WERI-Rb-1 (cell line): ENCODE measurements at places on chromosomes 6 and 20.

DNA sequence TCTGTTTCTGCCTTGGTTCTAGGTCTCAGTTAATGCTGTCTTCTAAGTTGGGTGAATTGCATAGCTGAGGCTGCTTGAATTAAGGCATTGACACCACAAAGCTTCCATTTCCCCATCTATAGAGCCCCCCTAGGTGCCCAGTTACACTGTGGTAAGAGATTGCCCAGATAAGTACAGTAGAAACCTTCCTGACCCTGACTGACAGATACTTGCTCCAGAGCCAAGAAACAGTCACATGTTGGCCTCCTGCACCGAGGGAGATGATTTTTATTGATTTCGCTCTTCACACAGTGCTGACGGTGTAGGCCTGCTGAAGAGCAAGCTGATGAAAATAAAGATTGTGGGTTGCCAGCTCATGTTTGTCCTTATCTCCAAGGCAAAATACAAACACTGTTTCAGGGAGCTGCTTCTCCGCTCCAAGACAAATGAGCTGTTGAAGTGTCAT lies 67.9 kb downstream of the TRMT11 start:
- no peak for DNase-seq

- no peak for DNase-seq
These were observed 16.7 kb downstream of the UNC5CL start for GRCh38 chr6:41022294-41022693.

DNA sequence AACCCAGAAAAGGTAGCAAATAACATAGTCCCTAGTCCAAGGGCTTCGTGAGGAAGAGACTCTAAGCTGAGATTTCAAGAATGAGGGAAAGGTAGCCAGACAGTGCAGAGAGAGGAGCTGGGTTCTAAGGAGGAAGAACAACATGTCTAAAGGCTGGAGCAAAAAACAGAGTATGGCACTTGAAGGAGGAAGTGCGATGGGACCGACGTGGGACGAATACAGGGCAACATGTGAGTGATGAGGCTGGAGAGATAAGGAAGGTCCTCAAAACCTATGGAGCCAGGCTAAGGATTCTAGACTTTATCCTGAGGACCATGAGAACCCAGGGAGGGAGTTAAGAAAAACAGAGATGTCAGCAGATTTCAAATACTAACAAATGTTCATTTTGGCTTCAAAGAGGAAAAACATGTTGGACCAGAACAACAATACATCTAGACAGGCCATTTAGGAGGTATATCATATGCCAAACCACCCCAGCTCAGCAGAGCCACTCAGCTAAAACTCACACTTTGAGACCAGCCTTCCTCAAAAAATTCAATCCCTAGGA lies 17.5 kb downstream of the ATXN1 start:
- no peak for DNase-seq

- DNase-seq = no peak
These were observed 19.0 kb downstream of the THBS2 start for GRCh38 chr6:169234634-169235033.
